ENCODE measurements at places on chromosomes 3 and 15.

- no peak for DNase-seq
Measured at GRCh38 chr15:95345867-95346266, 984.6 kb upstream of the NR2F2 start.

GRCh38 chr15:76431971-76432370 lies 95.4 kb downstream of the ISL2 start:
- no peak for DNase-seq

DNA sequence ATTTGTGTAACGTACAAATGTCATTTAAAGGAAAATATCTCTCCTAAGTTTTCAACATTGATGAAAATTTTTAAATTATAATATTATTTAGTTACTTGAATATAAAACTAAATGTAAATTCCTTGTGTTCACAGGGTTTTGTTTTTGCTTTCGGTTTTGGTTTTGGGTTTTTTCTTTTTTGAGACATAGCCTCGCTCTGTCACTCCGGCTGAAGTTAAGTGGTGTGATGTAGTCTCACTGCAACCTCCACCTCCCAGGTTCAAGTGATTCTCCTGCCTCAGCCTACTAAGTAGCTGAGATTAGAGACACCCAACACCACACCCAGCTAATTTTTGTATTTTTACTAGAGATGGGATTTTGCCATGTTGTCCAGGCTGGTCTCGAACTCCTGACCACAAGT lies 79.3 kb upstream of the TCF12 start:
- no peak for DNase-seq

- DNase-seq, result peak; percentile 29
Measured at GRCh38 chr3:56837196-56837955, 35.6 kb upstream of the ARHGEF3 start.
